Adrenal gland (tissue), 19 donors: ENCODE measurements at places on chromosomes 11 and 22. TPM values are rescaled to one million over a fixed set of nuclear protein-coding genes. Genes with fewer than 3 reads are reported as not detected.

- no peaks in the 10 kb centered on the region for H3K27me3 ChIP-seq
- H3K4me3 ChIP-seq = no peak overlapping the region
- H3K27ac ChIP-seq = no peak overlapping the region
- H3K4me1 ChIP-seq = no peaks in the 10 kb centered on the region
- no peak for DNase-seq
Measured at GRCh38 chr22:22865311-22866072, 22.1 kb upstream of the IGLL5 start.

- no peaks in the 10 kb centered on the region for H3K4me1 ChIP-seq
- no peaks in the 10 kb centered on the region for H3K27me3 ChIP-seq
- no peak overlapping the region for H3K27ac ChIP-seq
- no peak overlapping the region for H3K4me3 ChIP-seq
- H3K36me3 ChIP-seq = no peaks in the 10 kb centered on the region
Measured at GRCh38 chr22:48511781-48512327, 1315.8 kb downstream of the BRD1 start.

- H3K27ac ChIP-seq = no peak overlapping the region
- peaks cover 23% of the 10 kb centered on the region for H3K4me1 ChIP-seq
- H3K36me3 ChIP-seq = no peaks in the 10 kb centered on the region
- no peak overlapping the region for H3K4me3 ChIP-seq
- DNase-seq = peak; percentile 83
- peaks cover 26% of the 10 kb centered on the region for H3K27me3 ChIP-seq
Measured at GRCh38 chr11:1548221-1549070, 23.6 kb downstream of the DUSP8 start.

GRCh38 chr11:72716290-72716689 is 35.9 kb downstream of the ARAP1 start:
- H3K36me3 ChIP-seq = peaks cover 21% of the 10 kb centered on the region
- no peak for DNase-seq

GRCh38 chr11:64659417-64660144 is 63.4 kb downstream of the NRXN2 start:
- no peak overlapping the region for H3K4me3 ChIP-seq
- H3K4me1 ChIP-seq = peaks cover 5% of the 10 kb centered on the region
- DNase-seq = no peak
- H3K36me3 ChIP-seq = no peaks in the 10 kb centered on the region

- H3K27ac ChIP-seq = no peak overlapping the region
- H3K4me1 ChIP-seq = no peaks in the 10 kb centered on the region
- H3K4me3 ChIP-seq = no peak overlapping the region
- no peaks in the 10 kb centered on the region for H3K36me3 ChIP-seq
- no peaks in the 10 kb centered on the region for H3K27me3 ChIP-seq
- no peak for DNase-seq
Measured at GRCh38 chr11:2586793-2587131, 113.0 kb downstream of the KCNQ1OT1 start.

DNA sequence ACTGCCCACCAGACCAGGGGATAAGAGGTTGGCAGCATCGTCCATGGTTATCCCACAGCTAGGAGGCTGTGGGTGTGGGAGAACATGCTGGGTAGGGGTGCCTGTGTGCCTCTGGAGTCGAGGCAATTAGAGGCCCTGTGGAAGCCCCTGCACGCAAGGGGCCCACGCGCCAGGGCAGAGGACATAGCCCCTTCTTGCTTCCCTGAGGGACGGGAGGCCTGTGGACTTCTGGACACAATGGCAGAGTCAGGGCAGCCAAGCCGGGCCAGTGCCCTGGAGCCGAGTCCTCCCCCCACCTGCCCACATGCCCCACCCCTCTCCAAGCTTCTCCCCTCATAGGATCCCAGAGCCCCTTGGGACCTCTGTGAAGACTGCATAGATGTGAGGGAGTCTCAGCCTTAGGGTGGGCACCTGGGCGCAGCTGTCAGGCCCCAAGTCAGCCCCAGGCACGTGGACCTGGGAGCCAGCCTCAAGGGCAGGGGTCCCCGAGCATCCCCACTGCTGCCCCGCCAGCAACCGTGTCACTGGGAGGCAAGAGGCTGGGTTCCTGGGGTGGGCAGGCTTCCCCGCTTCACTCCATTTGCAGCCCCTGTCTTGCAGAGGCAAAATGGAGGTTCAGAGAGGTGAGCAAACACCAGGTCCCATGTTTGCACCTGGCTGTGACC is 52.4 kb downstream of the CDKN1C start:
- H3K27ac ChIP-seq = no peak overlapping the region
- no peak for DNase-seq
- H3K27me3 ChIP-seq = no peaks in the 10 kb centered on the region
- H3K4me3 ChIP-seq = no peak overlapping the region
- H3K4me1 ChIP-seq = peaks cover 8% of the 10 kb centered on the region
- no peaks in the 10 kb centered on the region for H3K36me3 ChIP-seq

DNA sequence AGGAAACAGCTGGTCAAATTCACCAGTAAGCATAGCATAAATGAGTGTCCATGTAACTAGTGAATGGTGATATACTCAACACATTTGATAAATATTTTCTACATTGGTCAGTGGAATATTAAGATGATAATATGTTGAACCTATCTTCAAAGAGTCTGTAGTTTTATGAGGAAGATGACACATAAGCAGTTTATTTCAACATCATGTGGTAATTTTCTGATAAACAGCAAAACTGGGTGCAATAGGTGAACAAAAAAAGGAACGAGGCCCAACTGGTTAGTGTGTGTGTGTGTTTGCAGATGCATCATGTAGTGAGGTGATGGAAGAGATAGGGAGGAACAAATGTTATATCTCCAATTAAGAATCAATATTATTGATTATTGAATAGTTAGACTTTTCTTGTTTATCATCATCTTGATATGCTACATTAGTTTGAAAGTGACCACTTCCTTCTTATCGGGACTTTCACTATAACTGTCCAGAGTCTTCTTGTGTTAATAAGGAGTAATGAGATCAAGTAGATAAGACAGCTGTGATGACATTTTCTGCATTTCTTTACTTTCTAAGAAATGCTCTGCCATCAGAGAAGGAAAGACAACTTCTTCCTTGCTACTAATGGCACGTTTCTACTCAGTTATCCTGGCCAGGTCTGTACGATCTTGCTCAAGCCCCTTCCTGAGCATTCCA is 270.7 kb downstream of the ETS1 start:
- H3K4me3 ChIP-seq = no peak overlapping the region
- DNase-seq = no peak
- no peak overlapping the region for H3K27ac ChIP-seq
- H3K4me1 ChIP-seq = no peaks in the 10 kb centered on the region
- H3K27me3 ChIP-seq = no peaks in the 10 kb centered on the region

- DNase-seq = no peak
- H3K4me1 ChIP-seq = peaks cover 45% of the 10 kb centered on the region
- no peaks in the 10 kb centered on the region for H3K27me3 ChIP-seq
- peak within 1 kb of the TSS; percentile 81 for H3K4me3 ChIP-seq
- H3K27ac ChIP-seq = peak within 1 kb of the TSS; percentile 97
- H3K36me3 ChIP-seq = no peaks in the 10 kb centered on the region
Measured at GRCh38 chr22:19941365-19942082, at the start of the genes COMT and TXNRD2. Gene COMT (plus strand): TSS chr22:19941772. CDS start chr22:19962527, 20,755 bp downstream. Gene TXNRD2 (minus strand): TSS chr22:19941818. CDS start chr22:19941803, 15 bp downstream.

DNA sequence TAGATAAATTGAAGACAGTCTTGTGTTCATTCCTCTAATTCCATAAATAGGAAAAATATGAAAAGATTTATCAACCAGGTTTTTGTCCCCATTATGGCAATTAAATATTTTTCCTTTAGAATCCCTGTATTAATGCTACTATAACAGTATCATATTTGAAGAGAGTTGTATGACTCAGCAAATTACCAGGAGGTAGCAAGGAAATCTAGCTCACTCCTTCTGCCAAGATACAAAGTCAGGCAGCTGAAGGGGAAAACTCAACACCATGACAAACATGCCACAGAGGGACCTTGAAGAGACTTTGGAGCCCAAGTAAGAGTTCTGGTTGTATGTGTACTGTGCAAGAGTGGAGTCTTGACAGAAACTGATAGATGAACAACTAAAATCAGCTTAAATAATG is 143.3 kb downstream of the GUCY1A2 start:
- no peak overlapping the region for H3K4me3 ChIP-seq
- H3K36me3 ChIP-seq = no peaks in the 10 kb centered on the region
- no peak overlapping the region for H3K27ac ChIP-seq
- no peaks in the 10 kb centered on the region for H3K4me1 ChIP-seq

GRCh38 chr22:24893341-24894070 is 53.0 kb downstream of the LHFPL7 start:
- no peak overlapping the region for H3K4me3 ChIP-seq
- no peaks in the 10 kb centered on the region for H3K27me3 ChIP-seq
- H3K27ac ChIP-seq = peak overlapping the region; percentile 72
- peaks cover 13% of the 10 kb centered on the region for H3K4me1 ChIP-seq

DNA sequence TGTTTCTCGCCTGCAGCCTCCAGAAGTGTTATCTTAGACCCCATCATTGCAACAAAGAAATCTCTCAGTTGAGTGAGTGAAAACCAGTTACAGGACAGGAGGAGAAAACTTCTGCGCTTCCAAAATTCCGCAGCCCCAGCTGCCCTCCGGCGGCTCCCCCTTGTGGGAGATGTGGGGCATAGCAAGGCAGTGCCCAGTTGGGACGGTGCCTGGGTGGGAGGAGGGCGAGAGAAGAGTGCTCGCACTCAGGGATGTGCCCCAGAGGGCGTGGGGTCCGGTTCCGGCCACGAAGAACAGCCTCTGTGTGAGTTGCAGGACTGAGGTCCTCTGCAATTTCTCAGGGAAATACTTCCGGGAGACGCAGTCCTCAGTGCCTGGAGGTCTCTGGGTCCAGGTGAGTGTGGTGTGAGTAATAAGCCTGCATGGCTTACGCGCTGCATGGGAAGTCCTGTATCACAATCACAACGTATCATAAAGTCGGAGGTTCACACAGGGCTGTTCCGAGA is 87.0 kb upstream of the BLID start:
- H3K27me3 ChIP-seq = no peaks in the 10 kb centered on the region
- no peak overlapping the region for H3K4me3 ChIP-seq
- DNase-seq = peak; percentile 76
- no peak overlapping the region for H3K27ac ChIP-seq

GRCh38 chr11:88410656-88411055 is 73.1 kb upstream of the CTSC start:
- no peak for DNase-seq
- no peak overlapping the region for H3K4me3 ChIP-seq
- no peaks in the 10 kb centered on the region for H3K36me3 ChIP-seq
- no peak overlapping the region for H3K27ac ChIP-seq

DNA sequence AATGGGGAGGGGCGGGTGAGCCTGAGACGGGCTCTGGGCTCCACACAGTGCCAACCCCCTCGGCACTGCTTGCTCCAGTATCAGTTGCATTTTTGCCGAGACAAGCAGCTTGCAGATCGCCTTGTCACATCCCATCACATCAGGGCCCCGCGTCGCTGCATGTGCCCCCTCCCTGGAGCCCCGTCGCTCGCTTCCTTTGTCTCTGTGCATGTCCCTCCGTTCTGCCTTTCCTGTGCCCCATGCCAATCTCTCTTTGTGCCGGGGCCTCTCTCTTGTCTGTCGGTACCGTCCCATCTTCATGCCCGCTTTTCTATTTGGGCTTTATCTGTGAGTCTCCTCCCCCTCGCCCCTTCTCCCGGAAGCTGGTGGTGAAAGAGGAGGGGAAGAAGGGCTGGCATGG is 202.2 kb downstream of the CEP164 start:
- no peak overlapping the region for H3K4me3 ChIP-seq
- DNase-seq = no peak
- no peaks in the 10 kb centered on the region for H3K36me3 ChIP-seq
- H3K27ac ChIP-seq = no peak overlapping the region

DNA sequence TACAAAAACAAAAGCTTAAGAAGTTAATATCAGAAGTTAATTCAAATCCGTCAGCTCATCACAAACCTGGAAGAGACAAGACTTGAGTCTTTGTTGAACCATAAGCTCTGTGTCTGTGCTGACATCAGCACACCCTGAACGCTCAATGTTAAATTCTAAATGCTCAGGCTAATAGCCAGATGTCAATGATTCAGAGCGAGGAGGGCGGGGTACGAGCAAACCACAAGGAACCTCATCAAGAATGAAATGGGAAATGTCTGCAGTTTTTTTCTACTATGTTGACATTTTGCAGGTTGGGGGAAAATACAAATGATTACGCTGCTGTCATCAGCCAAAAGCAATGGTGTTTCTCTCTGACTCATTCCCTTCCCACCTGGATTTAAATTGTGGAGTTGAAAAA is 1057.2 kb downstream of the NTM start:
- no peak overlapping the region for H3K27ac ChIP-seq
- H3K4me1 ChIP-seq = no peaks in the 10 kb centered on the region
- no peaks in the 10 kb centered on the region for H3K27me3 ChIP-seq
- no peak overlapping the region for H3K4me3 ChIP-seq
- no peak for DNase-seq

- no peak overlapping the region for H3K4me3 ChIP-seq
- no peak for DNase-seq
- peaks cover 18% of the 10 kb centered on the region for H3K27me3 ChIP-seq
- no peaks in the 10 kb centered on the region for H3K36me3 ChIP-seq
Measured at GRCh38 chr22:41971431-41971830, 2.2 kb downstream of the SEPTIN3 start.

GRCh38 chr11:43989162-43989981 is 46.9 kb downstream of the C11orf96 start:
- peaks cover 63% of the 10 kb centered on the region for H3K4me1 ChIP-seq
- H3K27me3 ChIP-seq = no peaks in the 10 kb centered on the region
- H3K36me3 ChIP-seq = no peaks in the 10 kb centered on the region
- H3K27ac ChIP-seq = no peak overlapping the region
- peak; percentile 40 for DNase-seq

DNA sequence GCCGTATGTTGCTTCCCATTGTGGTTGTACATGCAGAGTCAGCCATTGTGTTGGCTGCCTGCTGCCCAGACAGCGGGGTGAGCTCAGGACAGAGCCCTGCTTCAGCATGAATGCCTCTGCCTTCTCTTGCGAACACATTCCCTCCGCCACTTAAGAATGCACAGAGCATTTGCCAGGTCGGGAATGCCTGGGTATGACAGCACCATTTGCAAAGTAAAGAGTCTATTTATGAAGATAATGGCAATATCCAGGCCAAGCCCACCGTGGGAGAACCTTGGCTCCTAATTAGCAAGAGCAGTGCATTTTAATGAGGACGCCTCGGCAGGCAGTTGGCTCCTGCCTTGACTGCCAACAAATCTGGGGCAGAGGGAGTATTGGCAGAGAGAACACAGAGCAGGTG is 62.5 kb upstream of the SORL1 start:
- no peak overlapping the region for H3K4me3 ChIP-seq
- DNase-seq = no peak
- H3K27me3 ChIP-seq = no peaks in the 10 kb centered on the region
- no peaks in the 10 kb centered on the region for H3K4me1 ChIP-seq
- no peaks in the 10 kb centered on the region for H3K36me3 ChIP-seq
- no peak overlapping the region for H3K27ac ChIP-seq

- H3K27ac ChIP-seq = no peak overlapping the region
- no peaks in the 10 kb centered on the region for H3K36me3 ChIP-seq
- DNase-seq = no peak
- H3K27me3 ChIP-seq = no peaks in the 10 kb centered on the region
- no peaks in the 10 kb centered on the region for H3K4me1 ChIP-seq
Measured at GRCh38 chr11:68941324-68942094, 37.8 kb downstream of the IGHMBP2 start.

- no peak within 1 kb of the TSS for H3K27ac ChIP-seq
- H3K36me3 ChIP-seq = no peaks in the 10 kb centered on the region
- no peak within 1 kb of the TSS for H3K4me3 ChIP-seq
- no peak for DNase-seq
Measured at GRCh38 chr11:56375324-56375723, at the start of gene OR8U1. Gene OR8U1 (plus strand): TSS chr11:56375624. CDS start chr11:56375624, 0 bp downstream.

Gene ART5
- not detected for total RNA-seq

Gene RIMBP3C
- total RNA-seq = 0.47 TPM

Gene VWCE
- total RNA-seq = 2.9 TPM

Gene CDKN1C
- 542 TPM for total RNA-seq

Gene KCNE3
- 4.5 TPM for total RNA-seq

Gene SLC6A5
- total RNA-seq = not detected

Gene MICAL3
- 62.8 TPM for total RNA-seq

Gene SLC15A3
- total RNA-seq = 33.0 TPM

Gene CSTF3
- 8.1 TPM for total RNA-seq

Gene FERMT3
- 3.2 TPM for total RNA-seq

Gene TRIM49C
- not detected for total RNA-seq

Gene PRCP
- 137 TPM for total RNA-seq

Gene ART1
- not detected for total RNA-seq

Gene FAM180B
- not detected for total RNA-seq
